ENCODE measurements at places on chromosomes 5 and 9. TPM values are rescaled to one million over a fixed set of nuclear protein-coding genes. Genes with fewer than 3 reads are reported as not detected.

The SV2C gene
- total RNA-seq = not detected

The CERCAM gene
- 86.8 TPM for total RNA-seq

The PCDHA1 gene
- under 0.01 TPM for total RNA-seq

The OR1Q1 gene
- not detected for total RNA-seq

The RNF180 gene
- 5.6 TPM for total RNA-seq

The FOXI1 gene
- not detected for total RNA-seq

The SPOCK1 gene
- total RNA-seq = 54.8 TPM

The C9 gene
- not detected for total RNA-seq

The NR6A1 gene
- under 0.01 TPM for total RNA-seq

The FCN2 gene
- not detected for total RNA-seq

The ISOC1 gene
- total RNA-seq = 15.5 TPM

The PCDHB3 gene
- total RNA-seq = 0.43 TPM

The TRIM36 gene
- total RNA-seq = 0.97 TPM

Measured in fibroblast of villous mesenchyme (primary cell).